ENCODE measurements at places on chromosomes 12 and 14.

DNA sequence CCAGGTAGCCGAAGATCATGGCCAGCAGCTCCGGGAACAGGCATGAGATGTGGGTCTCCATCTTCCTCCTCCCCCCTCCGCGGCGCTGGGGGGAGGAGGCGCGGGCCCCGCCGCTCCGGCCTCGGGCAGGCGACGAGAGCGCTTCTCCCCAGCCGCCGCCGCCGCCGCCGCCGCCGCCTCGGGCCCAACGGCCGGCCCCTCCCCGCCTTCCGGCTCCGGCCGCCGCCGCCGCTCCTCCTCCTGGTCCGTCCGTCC is 448 bp downstream of the FBXL14 start:
- DNase-seq: no peak

GRCh38 chr12:29103539-29103974 is 45.5 kb upstream of the FAR2 start:
- DNase-seq: peak; percentile 16

DNA sequence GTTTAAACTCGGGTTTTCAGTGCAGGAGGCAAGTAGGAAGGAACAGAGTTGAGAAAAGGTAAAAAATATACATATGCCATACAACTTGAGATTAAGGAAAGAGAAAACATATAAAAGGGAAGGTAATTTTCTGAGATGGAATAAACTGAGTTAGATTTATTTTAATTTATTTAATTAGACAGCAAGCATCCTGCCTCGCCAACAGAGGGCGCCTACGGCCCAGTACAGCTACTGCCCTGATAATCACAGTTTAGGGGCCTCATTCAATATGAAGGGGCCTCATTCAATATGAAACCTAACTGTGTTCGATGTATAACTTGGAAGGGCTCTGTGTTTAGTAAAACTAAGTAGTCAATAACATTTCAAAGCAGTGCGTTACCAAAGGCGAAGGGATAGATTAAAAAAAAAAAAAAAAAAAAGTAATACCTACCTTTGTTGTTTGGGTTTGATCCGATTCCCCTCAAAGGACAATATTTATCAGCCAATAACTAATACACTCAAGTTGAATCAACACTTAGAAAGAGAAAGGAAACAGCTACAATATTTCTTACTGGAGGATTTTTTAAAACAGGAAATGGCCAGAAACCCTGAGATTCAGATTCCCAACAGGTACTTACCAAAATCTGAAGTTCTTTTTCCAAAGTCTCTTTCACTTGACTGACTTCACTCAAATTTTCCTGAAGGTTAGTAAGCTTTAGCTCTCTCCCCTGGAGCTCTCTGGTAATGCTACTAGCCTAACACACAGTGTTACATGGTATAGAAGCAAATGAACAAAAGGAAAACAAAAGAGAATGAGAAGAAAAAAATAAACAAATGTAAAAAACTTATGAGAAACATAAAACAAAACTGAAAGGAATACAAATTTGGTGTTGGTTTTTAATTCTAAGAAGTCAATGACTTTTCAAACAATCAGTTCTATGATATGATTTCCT is 70.0 kb upstream of the VPS33A start:
- DNase-seq: peak; percentile 17

DNA sequence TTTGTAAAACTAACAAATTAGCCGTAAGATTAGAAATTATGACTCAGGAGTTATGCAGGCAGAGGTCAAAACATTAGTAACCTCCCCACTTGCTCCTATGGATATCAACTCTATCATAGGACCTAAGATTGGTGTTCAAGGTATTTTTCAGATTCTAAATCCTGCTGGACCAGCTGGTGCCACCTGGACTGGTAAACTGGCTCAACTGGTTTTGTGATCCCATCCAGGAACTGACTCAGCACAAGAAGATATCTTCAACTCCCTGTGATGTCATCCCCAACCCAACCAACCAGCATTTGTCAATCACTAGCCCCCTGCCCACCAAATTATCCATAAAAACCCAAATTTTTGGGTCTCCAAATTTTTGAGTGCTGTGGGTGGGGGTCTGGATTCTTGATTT is 98.1 kb upstream of the OR4E1 start:
- no peak for DNase-seq

GRCh38 chr14:24430682-24431568 is 1.2 kb downstream of the KHNYN start:
- DNase-seq: peak; percentile 71

DNA sequence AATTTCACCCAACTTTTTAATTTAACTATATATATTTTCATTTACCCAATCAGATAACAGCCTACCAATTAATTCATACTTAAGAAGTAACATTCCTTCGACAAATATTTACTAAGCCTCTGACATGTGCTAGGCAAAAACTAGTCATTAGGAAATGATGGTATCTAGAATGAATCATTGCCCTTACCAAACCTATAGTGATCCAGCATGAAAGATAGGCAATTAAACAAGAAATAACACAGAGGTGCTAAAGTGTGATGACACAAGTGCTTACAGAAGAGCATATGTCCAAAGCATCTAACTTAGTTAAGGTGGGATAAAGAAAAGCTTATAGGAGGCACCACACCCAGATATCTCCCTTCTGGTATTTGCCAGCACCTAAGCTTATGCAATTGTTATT is 166.5 kb upstream of the RASSF8 start:
- DNase-seq: no peak

DNA sequence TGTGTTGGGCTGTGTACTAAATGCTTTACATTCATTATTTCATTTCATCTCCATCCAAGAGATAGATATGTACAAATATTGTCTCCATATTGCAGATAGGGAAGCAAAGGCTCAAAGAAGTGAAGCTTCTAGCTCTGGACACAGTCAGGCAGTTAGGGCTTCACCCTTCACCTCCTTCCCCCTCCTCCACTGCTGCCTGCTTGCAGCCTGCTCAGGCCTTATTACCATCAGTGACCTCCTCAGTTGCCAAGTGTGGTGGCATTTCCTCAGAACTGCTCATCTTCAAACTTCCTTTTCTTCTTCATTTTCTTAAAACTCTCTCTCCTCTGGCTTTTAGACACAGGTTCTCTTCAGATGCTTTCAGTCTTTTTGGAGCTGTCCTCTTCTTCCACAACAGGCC is 4.7 kb upstream of the GPATCH2L start:
- DNase-seq: no peak

DNA sequence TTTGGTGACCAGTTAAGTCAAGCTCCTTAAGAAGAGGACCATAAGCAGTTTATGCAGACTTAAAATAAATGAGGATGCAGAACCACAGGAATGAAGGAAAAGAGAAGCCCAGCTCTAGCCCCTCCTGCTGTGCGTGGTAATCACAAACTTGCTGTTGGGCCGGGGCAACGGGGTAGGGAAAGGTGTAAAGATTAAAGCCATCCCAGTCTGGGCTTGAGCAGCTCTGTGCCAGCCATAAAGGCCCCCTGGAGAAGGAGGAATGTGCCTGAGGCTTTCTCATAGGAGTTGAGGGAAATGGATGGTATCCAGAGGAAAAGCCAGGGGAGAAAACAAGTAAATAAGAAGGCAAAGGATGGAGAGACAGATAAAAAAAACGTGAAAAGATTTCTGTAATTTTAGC is 25.1 kb downstream of the TEP1 start:
- DNase-seq: no peak

- no peak for DNase-seq
These were observed 150.3 kb downstream of the LRRK2 start for GRCh38 chr12:40375076-40375475.

GRCh38 chr12:50257236-50258166 is 25.8 kb downstream of the LIMA1 start:
- no peak for DNase-seq

DNA sequence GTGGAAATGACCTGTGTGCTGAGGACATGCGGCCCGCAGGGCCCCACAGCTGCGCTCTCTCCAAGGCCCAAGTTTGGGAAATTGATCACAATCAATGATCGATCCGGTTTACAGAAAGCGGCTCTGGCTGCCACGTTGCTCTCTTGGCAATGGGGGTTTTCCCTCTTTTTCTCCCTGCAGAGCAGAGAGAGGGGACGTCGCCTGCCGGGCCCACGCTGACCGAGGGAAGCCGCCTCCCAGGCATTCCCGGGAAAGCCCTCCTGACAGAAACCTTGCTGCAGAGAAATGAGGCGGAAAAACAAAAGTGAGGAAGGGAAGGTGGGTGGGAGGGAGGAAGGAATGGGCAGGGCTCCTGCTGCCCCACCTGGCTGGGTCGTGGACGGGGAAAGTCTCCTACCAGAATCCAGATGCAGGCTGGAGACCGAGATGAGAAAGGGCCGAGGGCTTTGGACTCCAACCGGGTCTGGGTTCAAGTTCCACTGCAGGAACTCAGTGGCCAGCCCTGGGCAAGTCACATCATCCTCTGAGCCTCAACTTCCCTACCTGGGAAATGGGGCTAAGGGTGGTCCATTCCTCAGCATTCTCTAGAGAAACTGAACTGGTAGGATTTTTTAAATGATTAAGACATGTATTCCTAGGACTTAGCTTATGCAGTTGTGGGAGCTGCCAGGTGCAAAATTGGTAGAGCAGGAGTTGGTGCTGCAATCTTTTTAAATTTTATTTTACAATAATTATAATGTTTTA is 75.5 kb downstream of the PHETA1 start:
- DNase-seq: no peak

- DNase-seq: no peak
These were observed 37.4 kb downstream of the HSP90AA1 start for GRCh38 chr14:102049258-102050025.

DNA sequence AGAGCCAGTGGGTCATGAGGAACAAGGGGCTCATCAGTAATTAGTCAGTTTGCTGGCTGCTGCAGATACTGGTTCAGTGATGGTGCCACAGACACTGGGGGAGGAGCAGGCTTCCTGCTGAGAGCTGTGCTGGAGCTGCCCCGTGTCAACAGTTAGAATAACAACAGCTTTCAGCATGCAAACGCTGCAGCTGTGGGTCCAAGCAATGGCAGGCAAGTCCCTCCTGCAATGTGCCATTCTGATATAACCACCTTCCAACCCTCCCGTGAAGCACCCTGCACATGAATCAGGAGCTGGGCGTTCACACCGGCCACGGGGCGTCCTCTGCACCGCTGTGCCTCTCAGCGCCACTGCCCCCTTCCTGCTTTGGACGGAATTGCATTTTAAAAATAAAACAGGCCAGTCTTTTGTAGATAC is 258.4 kb upstream of the SFSWAP start:
- peak; percentile 20 for DNase-seq

DNA sequence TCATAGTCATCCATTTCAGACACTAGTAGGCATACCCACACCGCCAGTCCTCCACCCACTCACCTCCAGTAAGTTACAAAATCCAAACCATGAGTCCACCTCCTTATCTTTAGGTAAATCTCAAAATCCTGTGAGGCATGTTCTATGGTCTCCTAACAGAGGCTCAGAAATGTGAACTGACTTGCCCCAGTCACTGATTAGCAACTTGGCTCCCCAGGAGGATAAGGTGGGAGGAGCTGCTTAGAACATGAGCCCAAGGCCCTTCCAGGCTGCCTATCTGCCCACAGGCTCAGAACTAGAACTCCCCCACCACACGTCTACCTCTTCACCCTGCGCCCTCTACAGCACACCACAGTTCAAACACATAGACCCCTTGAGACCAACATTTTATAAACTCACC is 19.9 kb downstream of the SETD3 start:
- no peak for DNase-seq

DNA sequence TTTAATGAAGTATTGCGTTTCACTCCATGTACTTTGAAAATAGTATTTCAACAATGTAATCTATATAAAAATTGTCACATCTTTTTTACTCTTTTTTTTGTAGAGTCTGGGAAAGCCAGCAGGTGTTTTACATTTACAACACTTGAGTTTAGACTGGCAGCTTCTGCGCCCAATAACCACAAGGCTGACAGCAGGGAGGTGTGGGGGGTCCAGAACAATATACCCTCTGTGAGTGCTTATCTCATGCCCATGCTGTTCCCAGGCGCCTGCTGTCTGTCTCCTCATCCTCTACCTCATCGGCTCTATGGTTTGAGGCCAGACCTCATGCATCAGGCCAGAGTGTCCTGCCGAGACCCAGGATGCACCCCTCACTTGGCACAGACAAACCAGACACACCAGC is 24.9 kb downstream of the FBRSL1 start:
- no peak for DNase-seq

GRCh38 chr12:65923228-65923627 is 98.9 kb downstream of the HMGA2 start:
- no peak for DNase-seq

- no peak for DNase-seq
These were observed 240.4 kb downstream of the CHST11 start for GRCh38 chr12:104697186-104697585.

DNA sequence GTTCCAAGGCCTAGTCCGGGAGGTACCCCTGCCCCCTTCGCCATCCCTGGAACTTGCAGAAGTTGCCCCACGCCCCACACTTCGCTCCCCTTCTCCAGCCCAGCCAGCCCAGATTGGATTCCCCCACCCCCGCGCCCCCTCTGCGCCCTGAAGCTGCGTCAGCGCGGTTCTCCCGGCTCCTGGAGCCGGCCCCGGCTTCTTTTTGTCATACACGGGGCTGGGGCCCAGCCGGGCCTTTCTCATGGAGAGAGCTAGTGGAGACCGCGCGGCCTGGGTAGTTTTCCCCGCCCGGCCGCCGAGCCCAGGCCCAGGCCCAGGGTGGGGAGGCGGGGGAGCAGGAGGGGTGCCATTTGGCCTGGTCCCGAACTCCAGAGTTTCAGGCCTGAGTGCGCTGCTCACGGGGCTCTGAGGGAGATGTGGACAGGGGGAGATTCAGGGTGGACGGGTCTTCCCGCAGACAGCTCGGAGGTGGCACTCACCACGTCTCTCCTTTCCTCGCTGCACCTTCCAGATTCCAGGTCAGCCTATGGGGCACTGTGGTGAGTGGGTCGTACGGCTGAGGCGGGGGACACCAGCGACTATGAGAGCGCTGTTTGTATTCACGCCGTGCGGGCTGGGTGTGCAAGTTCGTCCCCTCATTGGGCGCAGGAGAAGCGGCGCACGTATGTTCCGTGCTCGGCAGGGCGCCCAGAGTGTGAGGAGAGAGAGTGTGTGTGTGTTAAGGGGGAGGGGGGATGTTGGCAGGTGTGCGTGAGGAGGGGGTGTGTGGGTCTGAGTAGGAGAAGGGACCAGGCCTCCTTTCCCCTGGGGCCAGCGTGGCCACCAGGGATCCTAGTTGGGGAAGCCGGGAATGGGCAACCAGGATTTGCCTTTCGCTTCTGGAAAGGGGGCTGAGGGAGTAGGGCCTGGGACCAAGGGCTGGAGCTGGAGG is 785 bp upstream of the LHX5 start:
- DNase-seq: no peak

GRCh38 chr12:117069101-117069797 is 30.0 kb downstream of the TESC start:
- DNase-seq: no peak

GRCh38 chr12:19128485-19128884 is 1.0 kb upstream of the PLEKHA5 start:
- DNase-seq: no peak

GRCh38 chr14:67666750-67667449 is 7.5 kb downstream of the VTI1B start:
- no peak for DNase-seq

- DNase-seq: no peak
These were observed 25.6 kb upstream of the MED13L start for GRCh38 chr12:116303066-116303465.

GRCh38 chr12:7303230-7303629 is 642 bp upstream of the ACSM4 start:
- no peak for DNase-seq
